ENCODE measurements at places on chromosomes 2 and 18.

DNA sequence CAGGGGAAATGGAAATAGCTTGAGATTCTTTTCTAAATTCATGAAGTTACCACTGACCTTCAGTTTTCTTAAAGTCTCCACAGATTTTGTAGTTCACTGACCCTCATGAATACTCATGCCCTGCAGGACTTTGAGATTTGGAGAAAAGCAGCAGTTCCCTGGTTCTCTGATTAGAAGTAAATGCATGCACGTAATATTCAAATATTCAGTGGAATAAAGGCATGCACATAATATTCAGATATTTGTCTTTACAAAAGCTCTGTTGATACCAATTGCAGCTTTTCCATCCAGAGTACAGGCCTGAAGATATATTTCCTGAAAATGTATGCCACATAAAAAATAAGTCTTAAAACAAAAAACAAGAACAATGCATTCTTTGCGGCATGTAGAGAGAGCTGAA, 219.8 kb downstream of the ADCYAP1 start:
- DNase-seq, result no peak

GRCh38 chr18:45726603-45727002, 2.6 kb downstream of the SLC14A1 start:
- DNase-seq, result no peak

- DNase-seq, result no peak
These were observed 861.7 kb upstream of the CNTNAP5 start for GRCh38 chr2:123163398-123163797.

GRCh38 chr2:228827056-228827700, 443.9 kb downstream of the PID1 start:
- DNase-seq, result no peak

DNA sequence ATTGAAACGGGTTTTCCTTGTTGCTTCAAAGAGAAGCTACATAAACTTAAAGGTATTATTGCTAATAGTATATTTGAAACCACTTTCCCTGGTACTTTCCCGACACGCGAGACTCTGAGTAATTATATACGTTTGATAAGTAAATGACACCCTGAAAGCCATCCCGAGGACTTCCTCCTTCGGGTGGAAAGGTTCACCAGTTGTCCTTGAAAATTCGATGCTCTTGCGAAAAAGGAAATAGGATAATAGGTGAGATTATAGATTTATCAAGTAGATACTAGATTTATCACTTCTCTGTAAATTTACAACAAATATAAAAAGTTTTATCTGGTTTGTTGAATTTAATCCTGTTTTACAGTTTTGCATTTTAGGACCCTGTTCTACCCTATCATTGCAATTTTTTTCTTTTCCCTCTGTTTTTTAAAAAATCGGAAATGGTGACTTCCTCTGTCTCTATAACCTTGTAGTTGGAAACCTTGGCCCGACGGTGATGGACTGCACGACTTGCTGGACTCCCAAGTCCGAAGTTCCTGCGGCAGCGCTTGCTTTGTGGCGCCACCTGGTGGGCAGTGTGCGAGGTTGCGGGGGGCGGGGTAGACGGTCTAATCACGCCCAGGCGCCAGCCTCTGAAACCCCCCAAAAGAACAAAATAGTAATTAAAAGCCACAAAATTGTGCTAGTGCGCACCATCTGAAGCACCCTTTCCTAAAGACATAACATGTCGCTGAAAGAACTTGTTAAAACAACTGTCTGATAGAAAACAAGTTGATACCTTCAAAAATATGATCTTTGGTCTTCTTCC, 972 bp upstream of the DLX2 start:
- DNase-seq, result no peak

GRCh38 chr2:147223553-147224060, 621.2 kb upstream of the ACVR2A start:
- DNase-seq, result no peak

- no peak for DNase-seq
These were observed 69.9 kb downstream of the INPP5D start for GRCh38 chr2:233130024-233130423.

Data from stimulated activated CD4-positive, alpha-beta T cell treated with anti-CD3 and anti-CD28 coated beads, Interleukin-15, amount 100 ng/mL, for 1 hour (primary cell).